BJ (cell line): ENCODE measurements at places on chromosomes 7 and 10. TPM values are rescaled to one million over a fixed set of nuclear protein-coding genes. Genes with fewer than 3 reads are reported as not detected.

- DNase-seq = no peak
These were observed 6.9 kb upstream of the UBE2H start for GRCh38 chr7:129959471-129960203.

GRCh38 chr10:106625751-106626150, 538.8 kb downstream of the SORCS1 start:
- no peak for DNase-seq

GRCh38 chr10:12180221-12180974, 15.3 kb downstream of the NUDT5 start:
- no peak for DNase-seq

- DNase-seq = no peak
These were observed 9.8 kb upstream of the GRB10 start for GRCh38 chr7:50792342-50793119.

GRCh38 chr7:6435486-6436384, 12.0 kb downstream of the DAGLB start:
- DNase-seq = no peak

DNA sequence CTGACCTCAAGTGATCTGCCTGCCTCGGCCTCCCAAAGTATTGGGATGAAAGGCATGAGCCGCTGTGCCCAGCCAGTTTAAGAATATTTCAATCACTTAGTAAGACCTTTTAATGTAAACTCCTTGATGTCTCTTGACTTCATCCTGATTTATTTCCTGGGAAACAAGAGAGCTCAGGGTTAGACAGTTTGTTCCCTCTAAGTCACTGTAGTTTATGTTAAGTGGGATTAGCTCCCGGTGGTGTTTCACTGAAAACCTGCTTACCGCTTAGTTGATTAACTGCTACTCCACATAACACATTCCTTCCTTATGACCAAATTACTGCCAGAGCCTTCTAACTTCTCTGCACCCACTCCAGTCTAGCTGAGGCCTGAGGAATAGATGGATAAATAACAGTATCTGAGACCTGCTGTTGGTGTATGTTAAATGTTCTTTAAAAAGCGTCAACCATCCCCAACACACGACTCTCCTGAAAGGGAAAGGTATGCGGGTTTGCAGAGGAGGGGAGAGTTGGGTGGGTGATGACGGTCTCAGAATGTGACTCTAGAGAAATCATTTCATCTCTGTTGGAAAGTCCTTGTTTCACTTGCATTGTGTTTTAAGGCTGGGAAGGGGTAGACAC, 48.7 kb downstream of the CREB3L2 start:
- no peak for DNase-seq

- DNase-seq = no peak
These were observed 58.4 kb upstream of the PCGF5 start for GRCh38 chr10:91162050-91162494.

DNA sequence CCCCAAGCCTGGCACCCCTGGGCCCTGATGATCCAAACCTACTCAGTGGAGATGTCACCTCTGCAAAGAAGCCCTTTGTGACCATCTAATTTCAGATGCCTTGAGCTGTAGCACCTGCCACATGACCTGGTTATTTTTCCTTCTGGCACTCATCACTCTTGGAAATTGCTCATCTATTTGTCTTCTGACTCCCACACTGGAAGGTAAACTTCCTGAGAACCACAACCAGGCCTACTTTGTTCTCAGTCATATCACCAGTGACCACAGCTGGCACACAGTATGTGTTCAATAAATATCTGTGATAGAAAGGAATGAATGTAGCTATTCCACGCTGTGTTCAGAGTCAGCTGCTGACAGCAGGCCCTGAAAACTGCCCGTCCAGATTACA, 97.1 kb downstream of the SH3PXD2A start:
- no peak for DNase-seq

The CH25H gene
- polyA plus RNA-seq = 0.53 and 0.86 TPM in 2 replicates
